Foreskin keratinocyte (primary cell): ENCODE measurements at places on chromosomes 5 and 9.

GRCh38 chr9:86259557-86259956 lies at the start of gene C9orf153:
TSS of gene C9orf153 (minus strand) at chr9:86259657. CDS start at chr9:86229603, 30,054 bp downstream.
- DNase-seq = no peak

- DNase-seq = no peak
Observed at GRCh38 chr9:2367970-2368369, 253.6 kb upstream of the VLDLR start.

DNA sequence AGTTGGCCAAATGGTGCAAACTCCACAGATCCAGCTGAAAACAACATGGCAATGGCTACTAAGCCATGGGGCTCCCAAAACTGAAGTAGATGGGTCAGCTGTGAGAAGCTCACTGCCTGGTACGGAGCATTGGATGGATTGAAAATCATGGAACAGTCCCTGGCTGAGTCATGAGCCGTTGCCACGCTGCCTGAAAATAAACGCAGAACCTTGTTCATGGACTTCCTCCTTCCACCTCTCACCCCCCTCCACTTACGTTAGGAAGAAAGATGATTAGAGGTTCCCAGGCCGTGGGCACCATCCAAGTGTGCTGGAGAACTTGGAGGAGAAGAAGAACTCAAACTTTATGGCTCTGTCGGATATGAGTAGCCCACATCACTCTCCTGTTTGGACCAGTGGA lies 6.8 kb upstream of the DIPK1B start:
- no peak for DNase-seq

DNA sequence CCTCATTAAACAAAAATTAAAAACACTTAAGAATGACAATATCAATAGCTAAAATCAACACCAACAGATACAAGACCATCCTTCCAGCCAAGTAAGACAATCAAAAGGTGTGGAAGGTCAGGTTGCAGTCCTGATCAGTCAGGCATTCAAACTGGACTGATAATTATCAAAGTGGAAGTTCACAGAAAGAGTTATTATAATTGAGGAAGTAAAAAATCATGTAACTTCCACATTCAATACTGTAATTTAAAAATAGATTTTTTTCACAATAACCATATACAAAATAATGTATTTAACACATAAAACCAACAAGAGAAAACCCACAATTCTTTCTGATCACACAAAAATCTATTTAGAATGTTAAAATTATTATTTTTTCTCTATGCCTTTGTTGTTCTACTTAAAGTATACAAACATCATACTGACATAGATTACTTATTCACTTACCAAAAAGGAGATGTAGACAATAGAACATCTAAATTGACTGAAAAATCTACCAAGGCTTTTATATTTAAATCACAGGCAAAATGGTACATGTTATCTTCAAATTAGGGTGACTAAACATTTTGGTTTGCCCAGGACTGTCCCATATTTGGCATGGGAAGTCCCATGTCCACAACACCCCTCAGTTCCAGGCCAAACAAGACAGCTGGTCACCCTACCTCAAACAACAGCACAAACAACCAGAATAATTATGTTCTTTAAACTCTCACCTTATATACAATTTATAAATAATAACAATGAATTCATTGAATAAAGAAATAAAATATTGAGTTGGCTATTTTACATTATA lies 142.5 kb upstream of the SLC24A2 start:
- no peak for DNase-seq

GRCh38 chr9:125674981-125675973 lies 31.7 kb downstream of the MAPKAP1 start:
- DNase-seq = peak; percentile 75

DNA sequence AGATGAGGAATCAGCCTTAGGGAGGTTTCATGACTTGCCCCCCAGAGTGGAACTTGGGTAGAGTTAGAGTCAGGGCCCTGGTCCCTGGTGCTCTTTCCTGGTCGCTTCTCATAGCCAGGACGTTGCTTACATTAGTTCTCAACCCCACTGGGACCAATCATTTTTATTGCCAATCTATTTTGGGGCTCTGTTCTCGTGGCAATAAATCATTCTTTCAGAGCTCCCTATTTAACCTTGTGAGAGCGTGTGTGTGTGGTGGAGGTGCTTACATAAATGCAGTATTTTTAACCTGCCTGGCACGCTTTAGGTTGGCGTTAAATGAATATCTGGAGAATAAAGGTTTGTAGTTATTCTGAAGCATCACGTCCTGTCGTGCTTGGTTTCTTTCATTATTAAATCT lies 4.1 kb downstream of the TRIO start:
- no peak for DNase-seq

DNA sequence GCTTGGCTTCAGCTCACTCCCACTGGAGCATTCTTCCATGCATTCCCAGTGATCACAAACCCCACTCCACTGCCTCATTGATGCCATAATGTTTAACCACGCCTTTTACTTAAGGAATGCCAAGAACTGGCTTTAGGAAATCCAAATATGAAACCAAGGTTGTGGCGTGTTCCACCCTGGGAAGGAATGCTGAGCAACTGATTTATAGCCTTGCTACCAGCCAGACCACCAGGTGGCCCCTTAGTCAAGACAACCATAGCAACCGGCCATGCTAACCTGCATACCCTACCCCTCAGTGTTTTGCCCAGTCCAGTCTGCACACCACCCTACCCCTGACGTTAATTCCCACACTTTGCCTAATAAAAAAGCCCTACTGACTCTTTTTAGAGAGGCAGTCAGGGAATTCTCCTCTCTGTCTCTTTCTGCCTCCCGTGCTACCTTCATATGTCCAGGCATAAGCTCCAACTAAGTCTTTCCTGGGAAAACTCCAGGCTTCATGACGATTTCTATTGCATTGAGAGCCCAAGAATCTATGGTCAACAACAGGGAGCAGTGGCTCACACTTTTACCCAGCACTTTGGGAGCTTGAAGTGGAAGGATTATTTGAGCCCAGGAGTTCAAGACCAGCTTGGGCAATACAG lies 27.0 kb upstream of the PRRC2B start:
- DNase-seq = peak; percentile 56

- no peak for DNase-seq
Observed at GRCh38 chr9:109755040-109755439, 25.0 kb upstream of the PALM2AKAP2 start.

DNA sequence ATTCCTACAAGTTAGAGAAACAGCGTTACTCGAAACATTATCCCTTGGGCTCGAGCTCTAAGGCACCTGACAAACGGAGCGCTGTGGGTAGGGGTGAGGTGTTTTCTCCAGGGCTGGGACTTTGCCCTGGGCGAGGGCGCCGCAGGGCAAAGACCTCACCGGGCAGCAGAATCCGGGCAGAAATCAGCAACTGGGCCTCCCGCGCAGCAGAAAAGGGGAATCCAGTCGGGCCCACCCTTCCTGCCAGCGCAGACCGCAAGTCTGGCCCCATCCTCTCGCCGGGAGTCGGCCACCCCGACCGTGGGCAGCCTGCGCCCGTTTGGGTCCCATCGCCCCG lies 430 bp upstream of the MSH3 start:
- no peak for DNase-seq

DNA sequence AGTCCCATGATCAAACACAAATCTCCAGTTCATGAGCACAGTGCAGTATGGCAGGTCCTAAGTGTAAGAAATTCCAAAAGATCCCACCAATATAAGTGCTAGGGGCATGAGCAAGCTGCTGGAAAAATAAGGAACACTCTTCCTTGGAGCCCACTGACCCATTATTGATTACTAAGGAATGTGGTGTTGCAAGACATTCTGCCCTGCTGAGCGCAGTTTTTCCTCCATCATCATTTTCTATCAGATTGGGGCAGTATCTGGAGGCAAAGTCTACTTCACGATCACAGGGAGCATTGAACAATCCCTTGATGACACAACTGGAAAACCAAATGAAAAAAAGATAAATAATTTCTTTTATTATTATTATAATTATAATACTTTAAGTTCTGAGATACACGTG lies 129.2 kb downstream of the UGCG start:
- DNase-seq = no peak

- no peak for DNase-seq
Observed at GRCh38 chr5:180848878-180849277, 12.2 kb downstream of the ZFP62 start.

DNA sequence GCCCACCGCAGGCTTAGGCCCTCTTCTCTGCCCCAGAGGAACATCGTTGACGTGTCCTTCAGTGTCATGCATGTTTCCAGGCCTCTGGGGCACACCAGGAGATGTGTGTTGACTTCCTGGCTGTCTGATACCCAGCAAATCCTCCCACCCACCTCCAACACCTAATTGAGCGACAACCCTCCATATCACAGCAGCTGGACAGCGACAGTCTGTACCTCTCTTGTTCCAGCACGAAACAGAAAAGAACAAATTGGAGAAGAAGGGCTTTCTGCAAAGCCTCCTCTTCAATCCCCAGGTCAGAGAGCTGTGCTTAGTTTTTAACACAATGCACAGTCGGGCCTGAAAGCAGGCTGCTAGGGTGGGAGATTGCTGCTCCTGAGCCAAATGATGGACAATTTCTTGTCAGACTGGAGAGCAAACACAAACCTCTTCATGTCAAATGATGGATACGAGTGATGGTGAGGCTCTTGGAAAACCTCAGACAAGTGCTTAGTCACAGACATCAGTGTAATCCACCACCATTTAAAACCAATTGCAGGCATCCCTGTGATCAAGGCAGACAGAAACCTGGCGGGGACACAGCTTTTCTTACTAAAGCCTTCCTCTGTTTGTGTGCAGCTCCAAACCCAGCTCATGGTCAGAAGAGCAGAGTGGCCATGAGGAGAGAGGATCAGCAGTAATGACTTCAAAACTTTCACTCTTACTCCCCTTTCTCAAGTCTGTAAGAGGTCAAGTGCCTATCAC lies 110.6 kb downstream of the EBF1 start:
- DNase-seq = no peak

- DNase-seq = no peak
Observed at GRCh38 chr9:27566118-27566517, 7.2 kb downstream of the C9orf72 start.

GRCh38 chr5:136808756-136809155 lies 443.4 kb upstream of the TRPC7 start:
- no peak for DNase-seq
